ENCODE measurements at places on chromosomes 3 and 15. TPM values are rescaled to one million over a fixed set of nuclear protein-coding genes. Genes with fewer than 3 reads are reported as not detected.

CLRN1 gene
- not detected for total RNA-seq

AADACL2 gene
- total RNA-seq: not detected

DMXL2 gene
- total RNA-seq: 10.4 TPM

RPSA gene
- total RNA-seq: 1,932 TPM

RASGRF1 gene
- total RNA-seq: 0.38 TPM

SPATA12 gene
- 0.13 TPM for total RNA-seq

CAMP gene
- not detected for total RNA-seq
